ENCODE measurements at places on chromosomes 7 and 10.
A peak's percentile ranks its signal among the peaks of the same experiment; 100 is the strongest.

DNA sequence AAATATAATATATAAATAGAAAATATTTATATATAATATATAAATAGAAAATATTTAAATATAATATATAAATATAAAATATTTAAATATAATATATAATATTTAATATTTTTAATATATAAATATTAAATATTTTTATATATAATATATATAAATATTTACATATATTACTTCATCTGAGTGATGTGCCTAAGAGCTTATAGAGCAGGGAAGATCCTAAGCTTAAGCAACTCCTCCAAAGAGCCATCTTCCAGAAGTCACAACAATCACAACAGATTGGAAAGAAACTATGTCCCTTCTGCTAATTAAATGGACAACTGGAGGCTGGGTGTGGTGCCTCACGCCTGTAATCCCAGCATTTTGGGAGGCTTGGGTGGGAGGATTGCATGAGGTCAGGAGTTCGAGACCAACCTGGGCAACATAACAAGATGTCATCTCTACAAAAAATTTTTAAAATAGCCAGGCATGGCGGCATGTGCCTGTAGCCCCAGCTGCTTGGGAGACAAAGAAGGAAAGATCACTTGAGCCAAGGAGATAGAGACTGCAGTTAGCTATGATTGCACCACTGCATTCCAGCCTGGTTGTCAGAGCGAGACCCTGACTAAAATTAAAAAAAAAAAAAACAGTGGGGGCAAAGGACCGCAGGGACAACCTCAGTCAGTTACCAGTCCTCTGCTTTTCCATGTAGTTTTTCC lies 198.7 kb downstream of the SKIDA1 start:
- DNase-seq = no peak

- DNase-seq = peak; percentile 53
Observed at GRCh38 chr10:103854686-103855391, 537 bp downstream of the SH3PXD2A start.

DNA sequence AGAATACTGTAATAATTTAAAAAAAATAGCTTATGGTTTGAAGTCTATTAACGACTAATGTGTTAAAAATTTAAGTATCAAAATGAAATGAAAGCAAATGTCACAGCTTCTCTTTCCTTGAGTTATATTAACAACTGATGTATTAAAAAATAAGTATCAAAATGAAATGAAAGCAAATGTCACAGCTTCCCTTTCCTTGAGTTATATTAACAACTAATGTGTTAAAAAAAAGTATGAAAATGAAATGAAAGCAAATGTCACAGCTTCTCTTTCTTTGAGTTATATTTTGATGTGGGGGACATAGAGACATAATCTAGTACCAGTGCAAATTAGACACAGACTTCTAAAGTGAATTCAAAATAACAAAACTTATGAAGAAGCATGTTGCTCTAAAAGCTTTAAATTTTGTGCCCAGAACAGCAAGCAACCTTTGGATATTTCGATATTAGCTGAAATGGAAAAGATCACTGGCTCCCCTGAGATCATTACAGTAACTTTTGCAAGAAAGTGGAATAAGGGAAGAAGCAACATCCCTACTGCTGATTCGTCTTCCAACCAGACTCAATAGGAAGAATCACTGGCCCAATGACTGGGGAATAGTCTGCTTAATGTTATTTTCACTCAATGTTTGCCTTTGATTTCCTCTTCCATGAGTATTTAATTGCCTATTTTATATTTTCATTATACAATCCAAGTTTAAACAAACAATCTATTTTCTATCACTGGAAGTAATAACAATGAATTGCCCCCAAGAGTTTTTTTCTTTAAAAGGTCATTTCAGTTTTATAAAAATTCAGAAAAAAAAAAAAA lies 8.0 kb downstream of the SKAP2 start:
- no peak for DNase-seq

GRCh38 chr10:68096913-68097516 lies 12.3 kb upstream of the MYPN start:
- no peak for DNase-seq

DNA sequence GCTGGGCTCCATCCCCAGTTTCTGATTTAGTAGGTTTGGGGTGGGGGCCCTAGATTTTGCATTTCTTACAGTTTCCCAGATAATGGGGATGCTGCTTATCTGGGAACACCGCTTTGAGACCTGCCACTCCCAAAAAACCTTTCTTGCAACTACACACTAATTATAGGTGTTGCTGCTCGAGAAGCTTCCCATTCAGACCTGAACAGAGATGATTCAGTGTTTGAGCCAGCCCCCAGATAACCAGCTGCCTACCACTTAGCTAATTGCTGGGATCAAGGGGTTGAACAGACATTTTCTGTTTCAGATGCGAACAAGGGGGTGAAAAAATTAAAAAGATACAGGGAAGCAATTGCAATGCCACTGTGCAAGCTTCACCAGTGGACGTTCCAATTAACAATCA lies 448.5 kb downstream of the KCNMA1 start:
- no peak for DNase-seq

DNA sequence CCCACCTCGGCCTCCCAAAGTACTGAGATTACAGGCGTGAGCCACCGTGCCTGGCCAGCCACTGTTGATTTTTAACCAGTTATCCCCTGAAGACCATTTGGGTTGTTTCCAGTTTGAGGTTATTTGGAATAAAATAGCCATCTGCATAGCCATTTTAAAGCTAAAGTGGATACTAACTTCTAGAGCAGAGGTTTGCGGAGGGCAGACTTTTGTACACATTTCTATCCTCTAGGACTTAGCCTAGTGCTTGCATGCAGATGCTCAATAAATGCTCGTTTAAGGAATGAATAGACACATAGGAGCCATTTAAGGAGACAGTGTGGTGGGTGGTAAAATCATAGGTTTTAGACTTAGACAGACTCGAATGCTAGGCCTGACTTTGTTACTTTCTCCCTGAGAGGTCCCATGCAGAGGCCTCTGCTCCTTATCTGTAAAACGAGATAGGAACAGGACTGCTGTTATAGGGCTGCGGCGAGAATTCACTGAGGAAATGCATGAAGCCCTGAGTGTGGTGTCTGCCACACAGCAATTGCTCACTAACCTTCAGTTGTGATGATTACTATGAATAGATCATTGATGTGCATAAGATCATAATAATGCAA lies 75.9 kb downstream of the PFKFB3 start:
- DNase-seq = no peak

DNA sequence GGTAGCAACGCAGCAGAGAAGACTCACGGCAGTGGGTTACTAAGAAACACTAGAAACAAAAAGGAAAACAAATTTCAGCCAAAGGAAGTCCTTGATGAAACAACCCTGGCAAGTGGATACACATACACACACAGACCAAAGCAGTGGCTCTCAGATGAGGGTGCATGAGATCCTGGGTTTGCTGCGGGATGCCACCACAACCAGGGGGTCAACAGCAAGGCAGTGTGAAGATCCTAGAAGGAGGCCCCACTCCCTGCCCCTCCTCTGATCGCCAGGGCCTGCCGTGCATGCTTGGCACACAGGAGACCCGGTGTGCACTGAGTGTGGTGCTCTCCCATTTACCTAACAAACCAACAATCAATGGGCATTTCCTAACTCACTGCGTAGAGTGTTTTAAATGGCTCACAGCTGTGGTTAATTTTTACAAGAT lies 252.3 kb upstream of the KLF14 start:
- no peak for DNase-seq

GRCh38 chr10:5071411-5072198 lies 22.6 kb upstream of the AKR1C3 start:
- DNase-seq = peak; percentile 78

GRCh38 chr7:134813663-134814396 lies 34.4 kb downstream of the CALD1 start:
- no peak for DNase-seq

DNA sequence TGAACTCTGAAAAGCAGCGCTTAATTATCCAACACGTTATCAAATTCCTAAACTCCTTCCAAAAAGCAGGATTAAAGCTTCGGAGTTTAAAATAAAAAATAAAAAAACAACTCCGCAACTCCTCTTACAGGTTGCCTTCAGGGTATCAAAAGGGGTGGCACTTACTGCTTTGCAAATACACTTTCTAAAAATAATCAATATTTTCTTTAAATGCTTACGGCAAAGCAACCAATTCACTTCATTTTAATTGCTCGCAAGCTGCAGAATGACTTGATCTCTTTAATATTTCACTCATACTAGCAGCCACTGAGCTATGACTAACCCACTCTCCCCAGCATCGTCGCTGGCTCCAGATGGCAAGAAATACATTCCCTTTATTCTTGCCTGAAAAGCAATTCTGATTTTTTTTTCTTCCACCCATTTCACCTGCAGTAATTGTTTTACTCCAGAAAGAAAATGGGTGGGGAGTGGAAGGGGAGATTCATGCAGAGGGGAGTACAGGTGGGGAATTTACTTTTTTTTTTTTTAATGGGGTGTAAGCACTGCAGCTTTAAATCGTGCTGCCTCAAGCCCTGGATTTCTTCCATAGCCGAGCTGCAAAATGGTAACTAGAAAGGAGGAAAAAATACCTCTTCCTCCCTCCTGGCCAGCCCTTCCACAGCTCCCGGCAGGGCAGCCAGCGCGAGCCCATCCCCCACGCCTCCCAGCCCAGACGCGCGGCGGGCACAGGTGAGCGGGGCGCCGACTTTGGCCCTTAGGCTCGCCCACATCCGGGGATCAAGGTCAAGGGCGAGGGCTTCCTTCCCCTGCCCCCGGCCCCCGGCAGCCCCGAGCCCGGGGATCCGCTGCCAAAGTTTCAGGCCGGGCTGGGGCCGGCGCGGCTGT lies 54.2 kb upstream of the FHIP2A start:
- no peak for DNase-seq

- peak; percentile 23 for DNase-seq
Observed at GRCh38 chr10:116241642-116242410, 31.2 kb downstream of the GFRA1 start.

GRCh38 chr7:86013662-86014061 lies 630.0 kb upstream of the GRM3 start:
- DNase-seq = no peak

- no peak for DNase-seq
Observed at GRCh38 chr7:1530946-1531262, 402 bp downstream of the MAFK start.

- DNase-seq = no peak
Observed at GRCh38 chr10:65234261-65234660, 1691.6 kb upstream of the LRRTM3 start.

DNA sequence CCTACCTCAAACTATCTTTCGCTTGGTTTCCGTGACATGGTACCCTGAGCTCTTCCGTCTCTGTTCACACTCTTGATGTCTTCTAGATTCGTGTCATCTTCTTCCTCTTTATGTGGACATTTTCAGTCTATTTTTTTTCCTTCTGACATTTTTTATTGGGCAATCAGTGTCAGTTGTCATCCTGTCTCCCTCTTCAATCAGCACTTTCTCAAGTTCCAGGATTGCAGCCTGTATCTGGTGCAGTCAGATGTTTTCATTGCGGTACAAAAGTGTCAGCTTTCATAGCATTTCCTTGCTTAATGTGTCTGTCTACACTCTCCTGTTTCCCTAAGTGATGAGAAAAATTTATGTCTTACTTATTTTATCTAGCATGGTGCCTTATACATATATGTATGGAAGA lies 51.1 kb upstream of the ETV1 start:
- DNase-seq = no peak

DNA sequence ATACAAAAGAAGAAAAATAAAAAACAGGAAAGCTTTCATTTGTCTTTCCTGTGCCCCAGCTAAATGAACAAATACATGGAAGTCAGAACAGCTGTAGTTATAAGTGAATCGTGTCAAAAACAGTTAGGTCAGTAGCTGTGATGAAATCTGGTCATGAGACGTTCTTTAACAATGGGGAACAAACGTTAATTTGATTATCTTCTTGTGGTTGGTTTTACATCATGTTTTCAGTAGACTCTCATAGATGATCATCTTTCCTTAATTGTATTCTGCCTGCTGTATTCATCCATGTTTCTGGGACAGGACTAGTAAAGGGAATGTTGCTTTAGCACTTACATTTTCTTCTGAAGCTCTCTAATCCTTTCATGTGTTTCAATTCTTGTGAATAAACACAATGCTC lies 97.0 kb downstream of the PCLO start:
- DNase-seq = no peak

- no peak for DNase-seq
Observed at GRCh38 chr7:98643236-98643985, 26.3 kb downstream of the NPTX2 start.

DNA sequence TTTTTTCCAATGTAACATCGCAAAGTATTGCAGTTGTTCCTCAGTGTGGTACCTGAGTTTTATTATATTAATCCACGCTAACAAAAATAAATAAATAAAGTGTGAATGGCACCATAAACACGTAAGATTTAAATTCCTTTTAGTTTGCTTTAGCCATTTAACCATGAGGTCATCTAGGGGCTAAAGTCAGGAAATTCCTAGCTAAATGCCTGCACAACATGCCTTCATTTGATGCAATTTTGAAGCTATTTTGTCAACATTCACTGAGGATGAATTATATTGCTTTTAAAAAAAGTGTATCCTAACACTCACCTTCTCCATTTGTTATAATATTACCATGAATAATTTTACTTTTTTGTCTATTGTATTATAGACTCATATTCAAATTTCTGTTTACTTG lies 714.4 kb downstream of the GATA3 start:
- DNase-seq = no peak

GRCh38 chr7:2012981-2013380 lies 219.8 kb downstream of the MAD1L1 start:
- DNase-seq = no peak

GRCh38 chr10:91759581-91759986 lies 38.6 kb upstream of the TNKS2 start:
- no peak for DNase-seq

DNA sequence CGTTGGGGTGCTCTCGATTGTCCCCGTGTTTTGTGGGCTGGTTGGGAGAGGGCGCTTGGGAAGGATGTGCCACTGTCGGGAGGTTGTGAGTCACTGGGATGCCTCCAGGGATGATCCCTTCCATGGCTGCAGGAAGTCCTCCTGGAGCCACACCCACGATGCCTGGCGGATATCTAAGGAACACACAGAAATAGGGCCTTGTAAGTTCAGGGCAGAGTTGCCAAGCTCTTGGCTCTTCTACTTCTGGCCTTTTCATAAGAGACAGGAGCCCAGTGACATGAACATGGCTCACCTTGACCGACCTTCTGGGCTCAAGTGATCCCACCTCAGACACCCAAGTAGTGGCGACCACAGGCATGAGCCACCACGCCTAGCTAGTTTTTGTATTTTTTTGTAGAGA lies 47.6 kb downstream of the ZRANB1 start:
- no peak for DNase-seq

DNA sequence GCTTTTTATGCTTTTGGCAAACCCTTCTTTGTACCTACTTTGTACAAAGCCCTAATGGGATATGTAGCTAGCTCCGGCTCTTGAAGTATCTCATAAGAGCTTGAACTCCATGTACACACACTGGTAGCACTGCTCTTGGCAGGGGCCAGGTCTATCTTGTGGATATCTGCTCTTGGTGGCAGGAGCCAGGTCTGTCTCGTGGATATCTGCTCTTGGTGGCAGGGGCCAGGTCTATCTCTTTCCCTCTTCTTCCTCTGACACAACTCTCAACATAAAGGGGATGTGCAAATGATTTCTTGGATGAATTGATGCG lies 91.9 kb downstream of the WNT2 start:
- DNase-seq = no peak

- DNase-seq = no peak
Observed at GRCh38 chr7:80413383-80413945, 98.4 kb downstream of the GNAT3 start.

GRCh38 chr10:13349463-13350274 lies 1.6 kb upstream of the SEPHS1 start:
- DNase-seq = no peak

Data from fibroblast of skin of left biceps (primary cell).